Stomach (tissue), 19 donors: ENCODE measurements at places on chromosomes 4 and X. TPM values are rescaled to one million over a fixed set of nuclear protein-coding genes. Genes with fewer than 3 reads are reported as not detected.

DNA sequence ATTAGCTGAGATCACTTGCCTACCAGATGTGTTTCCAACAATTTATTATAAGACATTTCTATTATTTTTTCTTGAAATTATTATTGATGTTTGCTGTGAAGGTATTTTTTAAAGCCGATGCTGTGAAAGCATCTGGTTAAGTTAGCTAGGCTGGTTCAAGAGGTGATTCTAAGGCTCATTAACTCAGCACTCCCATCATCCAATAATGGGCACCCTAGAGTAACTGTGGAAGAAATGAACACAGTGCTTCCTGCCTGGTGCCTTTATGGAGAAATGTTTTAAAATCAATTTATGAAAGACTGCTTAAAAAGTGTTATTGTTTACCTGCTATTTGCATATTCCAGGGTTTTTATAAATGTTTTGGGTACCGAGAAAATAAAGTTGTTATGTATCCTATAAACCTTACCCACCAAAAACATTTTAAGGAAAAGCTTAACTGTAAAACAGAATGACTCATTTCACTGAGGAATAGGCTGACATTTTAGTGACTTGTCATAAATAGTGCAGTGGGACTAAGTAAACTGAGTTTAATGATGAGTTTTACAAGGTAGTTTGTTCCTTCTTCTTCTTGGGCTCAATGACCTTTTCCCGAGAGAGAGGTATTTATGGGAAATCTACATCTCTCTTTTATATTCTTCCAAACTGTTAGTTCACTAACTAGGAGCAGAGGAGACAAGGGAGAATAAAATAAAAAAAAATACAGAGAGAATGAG lies 310.0 kb upstream of the AADAT start:
- no peak for DNase-seq

GRCh38 chrX:139199933-139200332 lies 330.6 kb upstream of the F9 start:
- DNase-seq, result no peak

Gene GASK1B
- polyA plus RNA-seq, result 12.4 TPM

GRCh38 chrX:101442085-101442484 lies 34.1 kb downstream of the HNRNPH2 start:
- no peak for DNase-seq

- DNase-seq, result peak; percentile 35
These were observed 10.0 kb downstream of the TMEM164 start for GRCh38 chrX:110012818-110013485.

DNA sequence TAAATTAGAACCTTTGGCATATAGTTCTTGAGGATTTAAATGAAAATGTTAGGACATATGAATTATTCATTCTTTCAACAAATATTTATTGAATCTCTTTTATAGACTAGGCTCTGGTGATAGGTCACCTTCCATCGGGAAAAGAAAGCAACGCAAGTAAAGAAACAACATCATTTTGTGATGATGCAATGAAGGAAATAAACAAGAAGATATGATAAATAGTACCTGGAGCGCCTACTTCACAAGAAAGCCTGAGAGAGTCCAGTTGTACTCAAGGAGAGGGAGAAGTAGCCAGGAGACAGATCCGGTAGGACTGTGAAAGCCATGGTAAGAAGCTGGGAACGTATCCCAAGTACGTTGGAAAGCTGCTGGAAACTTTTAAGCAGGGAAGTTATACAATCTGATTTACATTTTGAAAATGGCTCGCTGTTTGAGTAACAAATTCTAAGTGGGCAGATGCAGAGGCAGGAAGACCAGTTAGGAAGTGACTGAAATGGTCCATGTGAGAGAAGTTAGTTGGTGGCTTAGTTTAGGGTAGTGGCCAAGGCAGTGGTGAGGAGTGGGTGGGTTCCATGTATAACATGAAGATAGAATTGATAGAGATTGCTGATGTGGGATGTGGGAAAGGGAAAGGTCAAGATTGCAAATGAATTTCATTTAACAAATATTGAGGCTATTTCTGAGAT lies 17.7 kb upstream of the CPE start:
- DNase-seq, result no peak

Gene CSAG1
- not detected for polyA plus RNA-seq
